Ecto neural progenitor cell (in vitro differentiated cells): ENCODE measurements at places on chromosomes 5 and 9.
A peak's percentile ranks its signal among the peaks of the same experiment; 100 is the strongest.

GRCh38 chr5:59094864-59095263, 512.0 kb downstream of the RAB3C start:
- no peak for DNase-seq

DNA sequence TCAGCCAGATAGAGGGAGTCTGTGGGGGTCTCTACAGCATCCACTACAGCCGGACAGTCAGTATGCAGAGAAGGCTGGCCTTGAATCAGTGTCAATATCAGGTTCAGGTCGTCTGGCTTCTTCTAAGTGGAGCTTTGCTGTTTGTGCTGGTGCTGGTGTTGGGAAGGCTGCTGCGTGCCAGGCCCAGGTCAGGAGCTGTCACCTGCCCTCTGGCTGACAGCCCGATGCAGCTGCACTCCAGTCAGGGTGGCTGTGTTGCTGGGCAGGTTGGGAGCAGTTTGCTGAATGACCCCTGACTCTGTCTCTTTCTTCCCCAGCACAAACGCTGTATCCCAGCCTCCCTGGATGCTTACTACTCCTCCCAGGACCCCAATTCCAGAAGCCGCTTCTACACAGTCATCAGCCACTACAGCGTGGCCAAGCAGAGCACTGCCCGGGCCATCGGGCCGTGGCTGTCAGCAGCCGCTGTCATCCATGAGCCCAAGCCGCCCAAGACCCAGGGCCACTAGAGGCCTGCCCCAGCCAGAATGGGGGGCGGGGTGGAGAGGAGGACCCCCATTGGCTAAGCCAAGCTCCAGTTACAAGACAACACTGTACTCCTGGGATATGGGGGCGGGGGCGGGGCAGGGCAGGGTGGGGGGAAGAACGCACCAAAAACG, 61.6 kb downstream of the NSG2 start:
- no peak for DNase-seq

- no peak for DNase-seq
These were observed 169.2 kb downstream of the C9orf50 start for GRCh38 chr9:129451669-129452068.

GRCh38 chr5:142857405-142857804, 87.2 kb downstream of the ARHGAP26 start:
- DNase-seq = no peak

DNA sequence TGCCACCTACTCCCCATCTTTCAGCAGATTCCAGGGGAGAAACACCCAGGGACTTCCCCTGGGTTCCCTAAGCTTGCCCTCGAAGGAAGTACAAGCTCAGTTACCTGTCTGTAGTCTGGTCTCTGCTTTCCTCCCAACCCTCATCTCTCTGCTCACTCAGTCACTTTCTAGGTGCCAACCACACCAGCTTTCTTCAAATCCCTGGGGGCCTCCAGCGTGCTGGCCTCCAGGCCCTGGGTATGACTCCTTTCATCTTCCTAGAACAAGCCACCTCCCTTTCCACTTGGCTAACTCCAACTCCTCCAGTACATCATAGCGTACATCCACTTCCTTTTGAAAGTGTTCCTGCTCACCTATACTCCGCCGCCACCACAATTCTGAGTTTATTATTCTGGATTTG, 222.6 kb downstream of the SNX18 start:
- no peak for DNase-seq

GRCh38 chr5:108661590-108662219, 86.0 kb upstream of the FER start:
- no peak for DNase-seq

- DNase-seq = no peak
These were observed 157.4 kb downstream of the TTLL11 start for GRCh38 chr9:121935739-121936138.

DNA sequence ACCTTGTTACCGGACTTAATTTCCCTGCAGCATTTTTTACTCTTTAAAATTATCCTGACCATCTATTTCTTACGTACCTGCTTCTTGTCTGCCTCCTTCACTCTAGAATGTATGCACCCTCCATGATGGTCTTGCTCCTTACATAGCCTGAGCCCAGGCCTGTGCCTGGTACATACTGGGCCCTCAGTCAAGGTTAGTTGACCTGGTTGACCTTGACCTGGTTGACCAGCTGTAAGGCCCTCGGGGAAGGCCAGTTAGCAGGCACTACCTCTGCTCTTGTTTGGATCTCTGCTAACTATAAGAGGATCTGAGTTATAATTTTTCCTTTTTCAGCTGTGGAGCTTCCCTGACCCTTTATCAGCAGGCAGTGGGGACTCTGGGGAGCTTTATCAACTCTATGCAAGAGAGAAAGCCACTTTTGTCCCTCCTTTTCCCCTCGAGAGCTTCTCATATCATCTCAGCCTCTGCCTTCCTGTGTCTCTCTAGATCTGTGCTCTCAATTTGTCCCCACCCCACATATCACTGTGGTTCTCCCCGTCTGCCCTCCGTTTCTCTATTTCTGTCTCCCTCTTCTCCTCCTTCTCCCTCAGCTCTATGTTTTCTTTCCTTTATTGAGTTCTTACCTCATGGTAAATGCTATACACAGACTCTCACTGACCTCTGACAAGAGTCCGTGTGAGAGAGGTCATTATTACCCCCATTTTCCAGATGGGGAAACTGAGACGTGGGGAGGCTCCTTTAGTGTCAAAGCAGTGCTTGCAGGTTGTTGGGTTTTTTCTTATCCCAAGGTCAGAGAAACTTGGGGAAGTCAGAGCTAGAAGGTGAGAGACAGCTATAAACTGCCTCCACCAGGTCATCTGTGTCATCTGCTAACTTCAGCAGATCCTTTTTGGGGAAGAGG, 28.6 kb downstream of the SPRY4 start:
- DNase-seq = no peak

DNA sequence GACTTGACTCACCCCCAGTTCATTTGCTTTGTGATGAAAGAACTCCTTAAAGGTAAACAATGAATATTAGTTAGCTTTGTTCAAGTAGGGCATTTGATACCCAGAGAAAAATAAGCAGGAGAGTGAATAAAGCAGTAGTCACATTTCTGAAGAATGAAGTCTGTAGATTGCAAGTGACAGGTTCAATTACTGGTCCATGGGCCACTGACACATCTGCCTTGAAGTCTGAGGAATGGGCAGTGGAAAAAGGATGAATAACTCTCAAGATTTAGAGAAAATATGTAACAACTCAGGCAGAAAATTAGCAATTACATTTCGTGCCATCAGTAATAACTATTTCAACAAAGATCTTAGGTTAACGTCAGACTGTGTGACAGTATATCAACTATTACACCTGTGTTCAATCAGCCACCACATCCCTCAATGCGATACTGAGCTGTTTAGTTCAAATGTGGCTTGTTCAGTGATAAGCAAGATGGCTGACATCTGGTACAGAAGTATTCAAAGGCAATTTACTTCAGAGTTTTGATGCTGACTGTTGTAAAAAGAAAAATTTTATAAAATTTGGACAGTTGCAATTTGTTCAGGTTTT, 1890.7 kb upstream of the NUDT12 start:
- no peak for DNase-seq

DNA sequence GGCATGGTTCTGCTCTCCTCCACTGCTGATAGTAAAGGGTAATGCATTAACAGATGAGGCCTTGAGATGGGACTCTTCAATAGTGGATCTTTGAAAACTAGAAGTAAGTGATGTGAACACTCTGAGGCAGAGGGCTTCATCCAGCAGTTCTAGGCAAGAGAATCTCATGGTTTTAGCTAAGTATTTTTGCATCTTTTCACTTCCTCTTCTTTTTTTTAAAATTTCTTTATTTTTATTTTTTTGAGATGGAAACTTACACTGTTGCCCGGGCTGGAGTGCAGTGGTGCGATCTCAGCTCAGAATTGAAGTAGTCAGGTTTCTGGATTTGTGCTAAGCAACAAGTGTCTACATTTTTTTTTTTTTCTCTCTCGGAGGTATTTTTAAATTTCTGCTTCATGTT, 101.9 kb downstream of the MTRR start:
- DNase-seq = no peak

GRCh38 chr5:154737667-154738320, 17.4 kb upstream of the LARP1 start:
- DNase-seq = peak; percentile 63

- DNase-seq = no peak
These were observed 144.7 kb upstream of the MPDZ start for GRCh38 chr9:13424204-13424603.

- no peak for DNase-seq
These were observed 74.9 kb upstream of the HMHB1 start for GRCh38 chr5:143737062-143737461.

DNA sequence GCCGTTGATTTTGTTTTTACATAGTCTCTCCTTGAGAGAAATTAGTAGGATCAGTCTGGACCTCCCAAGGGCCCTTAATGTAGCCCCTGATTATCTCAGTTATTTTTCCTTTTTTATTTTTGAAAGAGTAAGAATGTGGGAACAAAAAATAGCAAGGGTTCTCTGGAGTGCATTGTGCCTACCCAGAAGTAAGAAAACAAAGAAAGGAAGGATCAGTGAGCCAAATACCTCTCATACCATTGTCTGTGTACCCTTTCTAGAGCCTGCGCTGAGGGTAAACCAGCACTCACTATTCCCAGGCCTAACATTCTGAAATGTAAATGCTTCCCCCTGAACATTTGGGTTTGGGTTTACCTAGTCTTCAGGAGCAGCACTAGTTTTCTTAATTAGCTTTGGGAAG, 213.0 kb upstream of the TARS1 start:
- DNase-seq = no peak

DNA sequence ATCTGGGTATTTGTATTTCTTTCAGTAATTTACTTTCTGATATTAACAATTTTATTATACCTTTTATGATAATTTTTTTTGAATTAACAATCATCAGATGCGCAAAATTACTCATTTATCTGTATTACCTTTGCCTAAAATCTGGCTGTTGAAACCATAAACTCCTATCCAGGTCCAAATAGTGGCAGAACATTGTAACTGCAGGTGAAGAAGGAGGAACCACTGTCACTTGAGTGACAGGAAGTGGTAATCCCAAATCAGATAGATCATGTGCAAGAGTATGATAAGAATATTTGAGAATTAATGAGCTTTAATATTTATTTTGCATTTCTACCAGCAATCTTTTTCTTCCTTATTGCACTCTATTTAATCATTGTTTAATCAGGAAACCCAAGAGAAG, 139.3 kb upstream of the TLE4 start:
- DNase-seq = no peak

DNA sequence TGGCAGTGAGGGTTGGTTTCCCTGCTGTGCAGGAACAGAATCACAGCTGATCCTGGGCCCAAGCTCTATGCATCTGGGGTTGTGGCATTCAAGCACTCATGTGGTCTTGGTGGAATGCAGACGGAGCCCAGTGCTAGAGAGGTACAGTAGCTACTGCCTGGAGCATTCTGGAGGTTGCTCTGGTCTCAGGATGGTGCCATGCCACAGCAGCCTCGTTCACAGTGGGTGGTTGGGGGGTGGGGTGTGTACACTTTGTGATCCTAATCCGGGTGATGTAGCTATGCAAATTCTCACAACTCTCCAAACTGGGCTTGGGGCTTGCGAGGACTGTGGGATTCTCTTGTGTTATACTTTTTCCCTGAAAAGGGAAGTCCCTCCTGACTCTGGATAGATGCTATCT, 45.2 kb downstream of the FGD3 start:
- DNase-seq = no peak

DNA sequence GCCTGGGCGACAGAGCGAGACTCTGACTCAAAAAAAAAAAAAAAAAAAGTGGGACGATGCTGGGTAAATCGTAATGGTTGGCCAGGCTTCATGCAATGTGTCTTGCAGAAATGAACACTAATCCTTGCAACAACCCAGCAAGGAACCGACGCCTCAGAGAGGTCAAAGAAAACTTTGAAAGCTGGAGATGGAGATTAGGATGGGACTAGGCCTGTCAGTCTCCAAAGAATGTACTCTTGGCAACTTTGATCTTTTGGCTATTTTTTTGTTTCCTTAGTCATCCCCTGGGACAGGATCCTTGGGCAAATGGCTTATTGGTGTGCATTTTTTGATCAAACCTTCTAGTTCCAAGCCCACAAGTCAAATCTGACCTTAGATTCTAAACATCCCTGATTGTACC, 10.6 kb upstream of the PWWP2A start:
- DNase-seq = no peak

DNA sequence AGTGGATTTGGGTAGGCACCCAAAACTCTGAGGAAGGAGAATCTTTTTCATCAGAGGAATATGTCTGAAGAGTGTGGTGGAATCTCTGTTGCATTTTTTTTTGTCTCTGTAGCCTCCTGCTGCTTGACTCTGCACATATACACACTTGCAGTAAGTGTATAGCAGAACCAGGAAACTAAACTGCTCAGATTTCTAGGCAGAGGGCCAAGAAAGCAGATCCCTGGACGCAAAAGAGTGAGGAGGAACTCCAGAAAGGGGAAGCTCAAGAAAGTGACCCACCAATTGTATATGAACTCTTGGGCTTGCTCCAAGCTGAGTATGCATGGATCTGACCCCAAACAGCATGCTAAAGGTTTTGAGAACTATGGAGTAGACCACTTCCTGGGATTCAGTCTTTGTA, 181.8 kb downstream of the GADD45G start:
- no peak for DNase-seq

DNA sequence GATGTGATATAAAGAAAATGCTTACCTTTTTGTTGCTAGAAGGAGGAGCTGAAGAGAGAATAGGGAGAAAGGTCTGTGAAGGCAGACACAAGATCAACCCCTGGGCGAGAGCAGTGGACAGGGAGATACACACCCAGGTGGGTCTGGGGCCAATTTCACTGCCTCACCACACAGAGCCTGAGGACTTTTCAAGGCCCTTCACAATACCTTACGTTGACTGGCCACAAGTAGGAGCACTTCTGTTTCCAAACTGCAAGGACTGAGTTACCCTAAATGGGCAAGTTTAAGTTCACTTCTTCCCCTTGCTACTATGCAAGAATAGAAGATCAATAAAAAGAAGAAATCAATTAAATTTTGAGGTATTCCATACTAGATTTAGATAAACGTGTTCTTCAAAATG, 174.5 kb upstream of the SLC12A2 start:
- peak; percentile 50 for DNase-seq

DNA sequence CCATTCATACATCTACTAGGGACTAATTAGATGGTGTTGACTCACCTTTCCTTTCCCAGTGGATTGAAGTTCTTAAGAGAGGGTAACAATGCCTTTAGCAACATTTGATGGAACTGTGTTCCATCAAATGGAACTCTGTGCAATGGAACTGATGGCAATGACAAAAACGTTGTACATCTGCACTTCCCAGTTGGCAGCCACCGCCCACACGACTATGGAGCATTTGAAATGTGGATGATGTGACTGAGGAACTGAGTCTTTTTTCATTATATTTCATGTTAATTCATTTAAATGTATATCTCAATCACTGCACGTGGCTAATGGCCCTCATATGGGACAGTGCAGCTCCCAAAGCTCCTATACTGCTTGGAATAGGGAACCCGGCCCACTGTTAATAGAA, 39.0 kb upstream of the ICE1 start:
- DNase-seq = no peak
